C1 segment of cervical spinal cord (tissue), 14 donors: ENCODE measurements at places on chromosomes 2 and 18.

DNA sequence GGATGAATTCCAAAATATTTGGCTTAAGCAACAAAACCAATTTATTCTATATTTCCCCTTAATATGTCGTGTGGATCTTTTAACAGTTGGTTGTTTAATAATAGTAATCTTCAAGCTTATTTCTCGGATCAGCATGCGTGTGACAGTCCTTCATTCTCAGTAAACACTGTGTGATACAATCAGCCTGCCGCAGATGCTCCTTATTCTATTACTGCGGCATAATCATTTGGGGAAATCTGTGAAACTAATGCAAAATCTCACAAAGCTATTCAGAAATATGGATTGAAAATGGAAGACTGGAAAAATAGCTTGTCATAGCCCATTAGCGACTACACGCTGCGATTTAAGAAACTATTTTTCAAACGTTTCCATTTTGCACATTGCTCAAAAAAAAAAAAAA is 36.9 kb downstream of the LINC00305 start:
- no peak for DNase-seq

DNA sequence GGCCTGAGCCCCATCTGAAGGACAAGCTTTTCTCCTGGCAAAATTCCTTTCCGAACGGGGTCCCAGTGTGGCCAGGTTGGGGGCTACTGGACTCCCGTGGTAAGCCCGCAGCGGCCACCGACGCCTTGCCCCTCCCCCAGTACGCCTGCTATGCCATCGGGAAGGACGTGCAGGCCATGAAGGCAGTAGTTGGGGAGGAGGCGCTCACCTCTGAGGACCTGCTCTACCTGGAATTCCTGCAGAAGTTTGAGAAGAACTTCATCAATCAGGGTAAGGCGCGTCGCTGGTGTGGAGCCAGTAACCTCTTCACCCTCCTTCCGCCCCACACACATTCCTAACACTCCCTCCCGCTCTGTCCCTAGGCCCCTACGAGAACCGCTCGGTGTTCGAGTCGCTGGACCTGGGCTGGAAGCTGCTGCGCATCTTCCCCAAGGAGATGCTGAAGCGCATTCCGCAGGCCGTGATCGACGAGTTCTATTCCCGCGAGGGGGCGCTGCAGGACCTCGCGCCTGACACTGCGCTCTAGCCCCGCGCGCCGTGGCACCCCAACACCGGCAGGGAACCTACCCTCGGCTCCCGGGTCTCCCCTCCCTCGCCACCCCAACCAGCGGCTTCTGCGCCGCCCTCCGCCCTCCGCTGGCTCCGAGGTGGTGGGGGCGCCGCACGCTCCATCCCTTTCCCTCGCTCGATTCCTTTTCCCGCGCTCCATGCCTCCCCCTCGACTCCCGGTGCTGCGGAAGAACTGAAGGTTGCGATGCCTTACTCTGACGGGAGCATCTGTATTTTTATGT is 13.6 kb upstream of the ANKRD53 start:
- DNase-seq = no peak

DNA sequence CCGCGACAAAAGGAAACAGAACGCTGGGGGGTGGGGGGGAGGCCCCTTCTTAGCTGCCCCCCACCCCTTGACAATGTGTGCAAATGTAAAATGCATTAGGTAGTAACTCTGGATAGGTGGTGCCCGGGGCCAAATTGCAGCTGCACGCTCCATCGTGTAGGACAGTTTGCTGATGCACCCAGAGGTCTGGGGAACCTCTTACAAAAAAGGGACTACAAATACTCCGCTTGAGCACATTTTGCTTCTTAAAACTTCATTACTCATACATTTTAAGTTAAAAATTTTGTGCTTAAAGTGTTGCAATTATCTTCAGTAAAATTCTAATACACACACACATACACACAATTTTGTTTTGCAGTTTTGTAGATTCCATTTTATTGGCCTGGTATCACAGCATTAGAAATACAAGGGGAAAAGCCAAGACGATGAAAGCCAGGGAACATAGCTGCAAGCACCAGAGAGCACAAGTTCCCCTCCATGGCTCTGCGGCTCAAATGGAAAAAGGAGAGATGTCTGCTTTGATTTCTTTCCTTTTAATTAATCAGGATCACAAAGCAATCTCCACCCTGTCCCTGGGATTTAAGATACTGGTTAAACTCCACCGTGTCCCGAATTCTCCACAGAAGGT is 582.1 kb downstream of the ZEB2 start:
- no peak for DNase-seq

- DNase-seq = no peak
Measured at GRCh38 chr2:234794866-234795265, 157.0 kb upstream of the SH3BP4 start.

GRCh38 chr18:58666176-58666575 is 5.1 kb upstream of the MALT1 start:
- no peak for DNase-seq

DNA sequence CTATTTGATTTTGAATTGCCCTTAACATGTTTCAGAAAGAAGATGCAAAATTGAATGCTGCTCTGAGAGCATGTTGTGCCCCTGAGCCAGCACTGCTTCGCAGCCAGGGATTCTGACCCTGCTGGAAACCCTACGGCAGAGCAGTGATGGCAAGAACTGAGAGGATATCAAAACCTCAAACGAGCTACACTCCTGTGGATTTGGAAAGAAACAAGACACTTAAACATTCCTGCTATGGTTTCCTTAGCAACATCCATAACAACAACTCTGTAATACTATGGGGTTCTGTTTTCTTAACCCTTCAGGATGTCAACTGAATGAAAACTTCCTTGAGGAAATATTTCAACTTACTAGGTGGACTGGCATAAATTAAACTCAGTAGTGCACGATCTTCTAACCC is 649.1 kb downstream of the NYAP2 start:
- DNase-seq = no peak

DNA sequence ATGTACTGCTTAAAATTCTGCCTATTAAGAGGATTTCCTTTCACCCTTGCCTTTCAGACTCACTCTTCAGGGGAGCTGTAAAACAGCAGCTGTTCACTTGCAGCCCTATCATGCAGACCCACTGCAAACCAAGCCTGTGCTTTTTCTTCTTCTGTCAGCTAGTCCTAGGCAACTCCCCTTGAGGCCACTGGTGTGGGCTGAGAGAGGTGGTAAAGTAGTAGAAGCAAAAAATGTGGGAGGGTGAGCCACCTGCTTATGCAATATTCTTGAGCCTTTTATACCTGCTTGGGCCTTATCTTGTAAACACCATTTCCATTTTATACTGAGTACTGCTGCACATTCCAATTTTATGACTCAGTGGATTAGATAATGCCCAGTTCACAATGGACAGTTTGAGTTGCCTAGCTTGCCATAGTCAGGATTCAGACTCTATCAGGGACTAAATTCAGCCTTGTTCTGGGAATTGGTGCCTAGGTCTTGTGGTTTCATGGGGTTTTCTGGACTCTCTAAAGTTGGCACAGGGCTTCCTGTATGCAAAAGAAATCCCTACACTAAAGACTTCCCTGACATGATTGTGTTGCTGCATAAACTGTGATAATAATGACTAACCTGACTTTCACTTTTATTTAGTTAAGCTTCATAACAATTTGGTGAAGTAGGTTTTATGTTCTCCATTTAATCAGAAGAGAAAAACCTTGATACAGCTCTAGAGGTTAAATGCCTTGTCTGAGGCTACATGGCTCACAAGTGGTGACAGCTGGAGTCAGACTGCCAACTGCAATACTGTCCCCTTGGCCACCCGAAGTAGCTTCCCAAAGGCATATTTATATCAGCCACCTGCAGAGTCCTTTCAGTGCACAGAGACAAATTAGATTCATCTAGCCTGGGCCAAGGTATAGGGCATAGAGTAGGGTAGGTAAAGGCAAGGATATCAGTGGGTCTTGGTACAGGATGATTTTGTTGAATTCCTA is 47.4 kb upstream of the KDM3A start:
- DNase-seq = no peak

- no peak for DNase-seq
Measured at GRCh38 chr2:159561242-159561641, 55.1 kb downstream of the BAZ2B start.

GRCh38 chr2:37560241-37560848 is 111.1 kb downstream of the CDC42EP3 start:
- no peak for DNase-seq

DNA sequence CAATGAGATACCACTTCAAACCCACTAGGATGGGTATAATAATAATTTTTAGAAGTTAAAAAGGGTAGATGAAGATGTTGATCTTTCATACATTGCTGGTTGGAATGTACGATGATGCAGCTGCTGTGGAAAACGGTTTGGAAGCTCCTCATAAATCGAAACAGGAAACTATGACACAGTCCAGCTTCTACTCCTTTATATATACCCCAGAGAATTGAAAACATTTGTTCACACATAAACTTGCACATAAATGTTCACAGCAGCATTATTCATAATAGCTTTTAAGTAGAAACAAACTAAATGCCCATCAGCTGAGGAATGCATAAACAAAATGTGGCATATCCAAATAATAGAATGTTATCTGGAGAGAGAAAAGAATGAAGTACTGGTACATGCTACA is 95.0 kb downstream of the STRADB start:
- DNase-seq = no peak

DNA sequence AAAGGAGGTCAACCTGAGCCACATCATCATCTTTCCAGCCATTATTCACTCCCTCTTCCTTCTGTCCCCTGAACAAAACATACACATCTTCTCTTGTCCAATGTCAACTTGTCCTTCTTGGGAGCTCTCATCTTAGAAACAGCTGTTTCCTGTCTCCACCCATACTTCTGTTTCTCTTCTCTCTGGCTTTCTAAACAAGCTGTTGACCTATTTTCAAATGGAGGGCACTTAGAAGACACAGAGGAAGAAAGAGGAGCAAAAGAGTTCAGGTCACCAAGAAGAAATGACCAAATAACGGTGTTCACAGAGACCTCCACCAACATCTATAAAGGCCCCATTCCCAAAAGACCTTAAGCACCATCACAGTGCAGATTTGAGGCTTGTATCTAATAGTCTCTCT is 355.9 kb upstream of the HNRNPA3 start:
- DNase-seq = no peak

GRCh38 chr2:179876266-179876665 is 14.9 kb upstream of the ZNF385B start:
- DNase-seq = no peak

- DNase-seq = no peak
Measured at GRCh38 chr18:50203801-50204604, 9.1 kb upstream of the MYO5B start.

GRCh38 chr2:204145263-204145751 is 208.7 kb downstream of the ICOS start:
- DNase-seq = peak; percentile 29

GRCh38 chr2:181319286-181319685 is 137.9 kb upstream of the ITGA4 start:
- DNase-seq = no peak

- DNase-seq = no peak
Measured at GRCh38 chr18:45439851-45440645, 175.2 kb upstream of the SLC14A2 start.

- no peak for DNase-seq
Measured at GRCh38 chr2:64268330-64269048, 124.3 kb upstream of the PELI1 start.

GRCh38 chr2:231094736-231095346 is 30.0 kb downstream of the HTR2B start:
- DNase-seq = no peak

DNA sequence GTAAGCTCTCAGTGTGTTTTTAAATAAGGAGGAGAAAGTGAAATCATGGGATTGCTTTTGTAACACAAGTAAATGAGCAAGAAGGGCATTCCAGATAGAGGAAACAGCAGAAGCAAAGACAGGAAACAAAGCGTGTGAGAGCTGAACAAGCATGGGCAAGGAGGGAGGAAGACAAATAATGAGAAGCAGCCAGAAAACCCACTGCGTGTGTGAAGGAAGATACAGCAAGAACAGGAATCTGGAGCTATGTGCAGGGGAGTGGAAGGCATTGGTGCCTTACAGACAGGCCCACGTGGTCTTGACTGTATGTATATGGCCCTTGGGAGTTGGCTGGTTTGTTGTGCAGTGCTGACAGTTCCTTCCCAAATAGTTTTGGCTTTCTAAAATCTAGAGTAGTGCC is 88.6 kb downstream of the AAK1 start:
- DNase-seq = no peak

DNA sequence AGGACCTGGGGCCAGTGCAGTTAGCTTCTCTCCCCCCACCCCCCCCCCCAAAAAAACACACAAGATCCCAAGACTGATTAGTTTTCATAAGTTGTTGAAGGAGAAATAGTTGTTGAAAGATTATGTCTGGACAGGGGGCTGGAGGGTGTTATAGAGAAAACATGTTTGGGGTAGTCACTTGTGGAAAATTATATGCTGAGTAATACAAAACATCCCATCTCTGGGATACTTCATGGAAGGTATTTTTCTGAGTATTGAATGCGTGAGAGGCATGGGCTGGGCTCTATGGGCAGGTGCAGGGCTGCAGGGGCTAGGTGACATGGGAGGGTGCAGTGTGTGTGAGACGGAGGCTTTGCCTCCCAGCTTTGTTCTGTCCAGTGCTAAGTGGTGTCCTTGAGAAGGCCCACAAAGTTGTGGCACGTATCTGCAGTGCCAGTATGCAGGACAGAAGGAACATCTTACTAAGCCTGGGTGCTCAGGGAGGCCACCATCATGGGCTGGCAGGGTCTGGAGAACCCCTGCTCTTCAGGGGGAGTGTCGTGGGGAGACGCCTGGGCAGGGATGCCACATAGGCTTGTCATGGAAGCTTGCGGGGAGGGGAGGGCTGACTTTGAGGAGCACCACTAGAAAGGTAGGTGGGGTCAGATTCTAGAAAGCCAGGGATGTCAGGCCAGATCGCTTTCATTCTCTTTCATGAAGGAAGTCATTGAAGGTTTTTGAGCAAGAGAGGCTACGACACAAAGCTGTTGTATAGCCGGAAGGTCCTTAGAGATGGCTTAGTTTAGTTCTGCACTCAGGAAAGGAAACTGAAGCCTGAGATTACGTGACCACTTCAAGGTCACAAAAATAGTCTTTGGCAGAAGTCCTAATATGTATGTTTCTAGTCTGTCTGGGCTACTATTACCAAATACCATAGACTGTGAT is 232.0 kb downstream of the LDLRAD4 start:
- no peak for DNase-seq

DNA sequence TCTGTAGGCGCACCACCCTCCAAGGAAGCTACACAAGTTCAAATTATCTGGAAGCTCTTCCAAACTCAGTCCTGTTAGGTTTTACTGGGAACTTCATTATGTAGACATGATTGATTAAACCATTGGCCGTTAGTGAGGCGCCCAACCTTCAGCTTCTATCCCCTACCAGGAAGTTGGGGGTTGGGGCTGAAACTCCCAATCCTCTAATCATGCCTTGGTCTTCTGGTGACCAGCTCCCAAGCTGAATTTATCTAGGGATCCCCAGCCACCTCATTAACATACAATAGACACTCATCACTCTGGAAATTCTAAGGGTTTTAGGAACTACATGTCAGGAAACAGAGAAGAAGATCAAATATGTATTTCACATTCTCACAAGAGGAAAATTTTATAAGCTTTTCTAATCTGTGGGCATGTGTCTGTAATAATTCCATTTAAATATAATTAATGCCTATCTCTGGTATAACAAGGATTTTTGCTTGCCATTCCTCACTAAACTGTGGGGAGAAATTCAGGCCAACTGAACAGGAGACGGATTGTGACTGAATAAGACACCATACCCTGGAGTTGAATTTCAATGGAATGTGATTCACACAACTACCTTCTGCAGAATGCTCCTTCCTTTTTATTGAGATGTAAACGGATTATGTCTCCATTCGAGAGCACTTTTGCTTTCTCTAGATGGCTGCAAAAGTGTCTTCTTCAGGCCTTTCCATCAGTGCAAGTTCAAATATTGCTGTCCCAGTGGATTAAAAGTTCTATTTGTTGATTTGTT is 328.6 kb downstream of the LRRTM1 start:
- DNase-seq = no peak
